ENCODE measurements at places on chromosomes 6 and 20.

DNA sequence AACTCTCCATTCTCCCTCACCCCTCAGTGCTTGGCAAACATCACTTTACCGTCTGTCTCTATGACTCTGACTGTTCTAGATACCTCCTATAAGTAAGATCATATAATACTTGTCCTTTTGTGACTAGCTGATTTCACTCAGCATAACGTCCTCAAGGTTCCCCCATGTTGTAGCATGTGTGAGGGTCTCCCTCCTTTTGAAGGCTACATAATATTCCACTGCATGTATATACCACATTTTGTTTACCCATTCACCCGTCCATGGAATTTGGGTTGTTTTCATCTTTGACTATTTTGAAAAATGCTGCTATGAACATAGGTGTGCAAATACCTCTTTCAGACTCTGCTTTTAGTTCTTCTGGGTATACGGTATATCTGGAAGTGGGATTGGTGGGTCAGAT is 28.3 kb downstream of the CTCFL start:
- DNase-seq, result no peak

- DNase-seq, result no peak
Measured at GRCh38 chr20:9301129-9302090, 213.0 kb upstream of the LAMP5 start.

- no peak for DNase-seq
Measured at GRCh38 chr6:26340066-26340465, 24.9 kb upstream of the BTN3A2 start.

DNA sequence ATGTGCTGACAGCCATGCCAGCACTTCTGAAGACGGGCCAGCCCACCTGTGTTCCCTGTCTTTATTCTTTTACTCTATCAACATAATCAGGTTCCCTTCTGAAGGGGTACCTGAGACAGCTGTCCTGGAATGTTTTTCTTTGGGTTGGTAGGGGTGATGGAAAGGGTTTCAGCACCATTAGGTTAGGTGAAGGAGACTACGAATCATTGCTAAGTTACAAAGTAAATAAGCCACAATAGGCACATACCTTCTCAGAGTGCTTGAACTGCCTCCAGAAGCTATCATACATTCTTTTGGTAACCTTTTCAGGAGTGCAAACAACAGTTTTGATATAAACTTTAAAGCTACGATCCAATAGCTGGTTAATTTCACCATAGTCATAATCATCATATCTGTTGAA is 106.3 kb downstream of the SESN1 start:
- no peak for DNase-seq

DNA sequence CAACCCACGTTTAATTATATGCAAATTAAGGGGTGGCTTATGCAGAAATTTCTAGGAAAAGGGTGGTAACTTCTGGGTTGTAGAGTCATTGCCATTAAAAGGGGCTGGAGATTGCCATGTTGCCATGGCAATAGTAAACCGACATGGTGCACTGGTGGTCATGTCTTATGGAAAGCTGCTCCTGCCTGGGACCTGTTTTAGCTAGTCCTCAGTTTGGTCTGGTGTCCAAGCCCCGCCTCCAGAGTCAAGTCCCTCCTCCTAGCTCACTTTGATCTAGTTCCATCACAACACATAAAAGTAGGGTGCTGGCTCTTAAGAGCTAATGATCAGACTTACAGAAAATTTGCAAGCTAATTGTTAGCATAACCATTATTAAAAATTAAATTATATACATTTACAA is 5.3 kb downstream of the SLC22A2 start:
- no peak for DNase-seq

GRCh38 chr6:109999740-110000139 is 21.6 kb downstream of the GPR6 start:
- no peak for DNase-seq

DNA sequence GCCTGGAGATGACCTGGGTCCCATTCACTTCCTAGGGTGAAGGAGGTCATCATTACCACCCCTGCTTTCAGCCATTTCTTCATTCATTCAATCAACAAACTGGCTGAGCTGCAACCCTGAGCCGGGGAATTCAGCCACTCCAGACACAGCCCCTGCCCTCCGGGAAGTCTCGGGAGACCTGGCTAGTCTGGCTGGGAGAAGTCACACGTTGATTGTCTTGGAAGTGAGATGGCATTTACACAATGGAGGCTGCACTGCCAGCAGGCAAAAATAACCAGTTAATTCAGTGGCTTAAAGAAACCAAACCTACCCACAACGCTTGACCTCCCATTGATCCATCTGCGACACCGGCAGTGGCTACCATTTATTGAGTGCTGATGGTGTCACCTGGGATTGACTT is 2.0 kb upstream of the PMEPA1 start:
- no peak for DNase-seq

DNA sequence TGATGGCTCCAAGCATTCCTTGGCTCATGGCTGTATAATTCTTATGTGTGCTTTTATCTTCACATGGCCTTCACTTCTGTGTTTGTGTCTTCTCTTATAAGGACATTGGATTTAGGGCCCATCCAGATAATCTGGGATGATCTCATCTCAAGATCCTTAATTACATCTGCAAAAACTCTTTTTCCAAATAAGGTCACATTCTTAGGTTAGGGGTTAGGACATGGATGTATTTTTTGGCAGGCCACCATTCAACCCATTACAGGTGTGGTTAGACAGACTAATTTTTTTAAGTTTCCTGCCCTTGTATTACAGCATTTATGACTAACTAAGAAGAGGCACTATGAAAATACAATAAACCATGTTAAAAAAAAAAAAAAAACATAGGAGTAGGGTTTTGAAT is 254.0 kb downstream of the TPBG start:
- DNase-seq, result no peak

- no peak for DNase-seq
Measured at GRCh38 chr6:88377976-88378568, 211.9 kb upstream of the CNR1 start.

GRCh38 chr6:154605882-154606370 is 95.4 kb upstream of the CNKSR3 start:
- DNase-seq, result no peak

DNA sequence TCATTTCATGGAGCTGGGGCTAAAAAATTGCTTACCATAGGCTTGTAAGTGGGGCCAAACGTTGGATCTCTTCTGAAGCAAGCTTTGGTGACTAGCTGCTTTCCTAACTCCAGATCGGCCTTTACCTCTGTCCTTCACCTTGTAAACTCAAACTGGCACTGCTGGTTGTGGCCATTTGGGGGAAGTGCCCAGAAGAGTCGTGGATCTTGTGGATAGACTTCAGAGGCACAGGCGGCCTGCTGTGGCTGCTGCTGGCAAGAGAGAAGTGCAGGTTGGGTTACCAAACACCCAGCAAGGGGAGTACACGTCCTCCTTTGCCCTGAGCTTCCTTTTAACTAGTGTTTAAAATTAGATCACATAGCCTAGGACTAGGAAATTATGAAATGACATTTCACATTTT is 36.8 kb upstream of the KLHL31 start:
- no peak for DNase-seq
